ENCODE measurements at places on chromosomes 2 and 18.

DNA sequence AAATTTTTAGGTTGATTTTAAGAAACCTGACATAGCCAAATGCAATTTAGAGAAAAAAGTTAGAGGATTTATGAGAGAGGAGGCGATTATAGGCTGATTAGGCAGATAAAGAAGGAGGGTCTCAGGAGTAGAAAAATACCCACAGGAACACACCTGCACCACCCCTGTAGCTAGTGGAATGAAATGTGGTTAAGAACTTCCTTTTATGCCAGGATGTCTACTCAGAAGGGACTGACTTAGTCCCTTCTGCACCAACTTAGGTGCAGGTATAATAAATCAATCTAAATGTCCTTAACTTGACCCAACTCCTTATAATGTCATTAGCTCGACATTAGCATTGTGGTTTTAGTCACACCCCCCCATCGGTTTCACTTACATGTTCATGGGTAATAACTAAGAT is 1274.5 kb upstream of the TMEFF2 start:
- DNase-seq: no peak

DNA sequence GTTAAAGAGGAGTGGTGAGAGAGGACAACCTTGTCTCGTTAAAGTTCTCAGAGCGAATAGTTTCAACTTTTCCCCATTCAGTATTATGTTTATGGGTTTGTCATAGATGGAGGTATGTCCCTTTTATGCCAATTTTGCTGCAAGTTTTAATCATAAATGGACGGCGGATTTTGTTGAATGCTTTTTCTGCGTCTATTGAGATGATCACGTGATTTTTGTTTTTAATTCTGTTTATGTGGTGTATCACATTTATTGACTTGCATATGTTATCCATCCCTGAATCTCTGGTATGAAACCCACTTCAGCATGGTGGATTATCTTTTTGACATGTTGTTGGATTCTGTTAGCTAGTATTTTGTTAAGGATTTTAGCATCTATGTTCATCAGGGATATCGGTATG is 1123.8 kb upstream of the KLHL29 start:
- no peak for DNase-seq

DNA sequence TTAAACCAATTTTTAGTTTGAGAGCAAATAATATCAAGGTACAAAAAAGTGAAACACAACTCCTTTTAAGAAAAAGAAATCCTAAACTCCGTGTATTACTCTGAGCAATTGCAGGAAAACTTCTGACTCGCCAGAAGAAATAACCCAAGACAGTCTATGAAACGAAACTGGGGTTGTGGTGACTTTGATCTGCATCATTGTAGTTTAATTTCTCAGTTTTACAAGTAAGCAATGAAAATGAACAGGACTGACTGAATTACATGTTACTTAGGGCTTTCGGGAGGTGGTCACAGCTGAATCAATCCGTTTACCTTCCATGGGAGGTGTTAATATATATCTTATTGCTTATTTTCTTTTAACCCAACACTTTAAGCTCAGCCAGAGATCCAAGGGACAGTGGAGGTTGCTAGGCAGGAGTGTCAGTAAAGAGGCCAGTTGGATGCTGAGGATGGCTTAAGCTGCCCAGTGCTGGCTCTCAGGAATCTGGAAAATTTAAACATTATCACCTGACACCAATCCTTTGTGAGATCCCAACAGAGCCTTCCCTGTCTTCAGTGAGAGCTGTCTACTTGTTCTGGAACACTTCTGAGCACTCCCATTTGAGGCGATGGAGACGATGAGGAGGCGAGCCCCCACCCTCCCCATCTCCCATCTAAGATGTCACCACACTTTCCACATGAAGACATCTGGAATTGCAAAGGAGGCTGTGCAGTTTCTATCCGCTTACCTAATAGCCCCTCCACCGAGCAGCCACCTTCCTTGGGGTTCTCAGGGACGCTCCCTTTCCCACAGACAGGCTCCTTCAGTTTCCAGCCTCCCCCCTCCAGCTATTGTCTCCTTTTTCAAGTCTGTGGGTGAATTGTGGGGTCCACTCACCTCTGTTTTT is 3.6 kb upstream of the RAB31 start:
- no peak for DNase-seq

DNA sequence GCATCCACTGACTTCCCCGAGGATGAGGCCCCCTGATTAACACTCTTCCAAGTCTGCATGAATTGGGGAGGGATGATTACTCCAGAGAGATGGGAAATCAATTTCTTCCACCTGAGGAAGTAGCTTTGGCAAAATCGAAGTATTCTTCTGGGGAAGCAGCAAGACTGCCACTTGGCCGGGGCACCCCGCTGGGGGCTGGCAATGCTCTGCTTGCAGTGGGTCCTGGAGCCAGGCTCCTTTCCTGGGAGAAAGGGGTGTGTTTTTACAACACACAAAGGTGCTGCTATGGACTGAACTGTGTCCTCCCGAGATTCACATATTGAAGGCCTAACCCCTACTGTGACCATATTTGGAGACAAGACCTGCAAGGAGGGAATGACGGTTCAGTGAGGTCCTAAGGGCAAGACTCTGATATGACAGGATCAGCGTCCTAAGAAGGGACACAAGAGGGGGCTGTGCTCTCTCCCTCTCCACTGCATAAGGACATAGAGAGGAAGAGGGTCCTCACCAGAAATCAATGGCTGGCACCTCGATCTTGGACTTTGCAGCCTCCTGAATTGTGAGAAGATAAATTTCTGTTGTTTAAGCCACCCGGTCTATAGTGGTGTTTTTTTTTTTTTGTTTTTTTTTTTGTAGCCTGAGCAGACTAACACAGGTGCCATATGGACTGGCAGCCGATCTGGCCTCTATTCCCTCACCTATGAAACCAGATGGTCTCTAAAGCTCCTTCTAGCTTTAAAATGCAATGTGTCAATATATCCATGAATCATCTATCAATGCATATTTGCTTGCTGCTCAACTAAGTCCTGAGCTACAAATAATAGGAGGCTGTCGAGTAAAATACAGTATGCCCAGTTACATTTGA is 3.6 kb upstream of the SMARCAL1 start:
- DNase-seq: no peak

- DNase-seq: no peak
Observed at GRCh38 chr2:39455826-39456225, 18.7 kb upstream of the MAP4K3 start.

DNA sequence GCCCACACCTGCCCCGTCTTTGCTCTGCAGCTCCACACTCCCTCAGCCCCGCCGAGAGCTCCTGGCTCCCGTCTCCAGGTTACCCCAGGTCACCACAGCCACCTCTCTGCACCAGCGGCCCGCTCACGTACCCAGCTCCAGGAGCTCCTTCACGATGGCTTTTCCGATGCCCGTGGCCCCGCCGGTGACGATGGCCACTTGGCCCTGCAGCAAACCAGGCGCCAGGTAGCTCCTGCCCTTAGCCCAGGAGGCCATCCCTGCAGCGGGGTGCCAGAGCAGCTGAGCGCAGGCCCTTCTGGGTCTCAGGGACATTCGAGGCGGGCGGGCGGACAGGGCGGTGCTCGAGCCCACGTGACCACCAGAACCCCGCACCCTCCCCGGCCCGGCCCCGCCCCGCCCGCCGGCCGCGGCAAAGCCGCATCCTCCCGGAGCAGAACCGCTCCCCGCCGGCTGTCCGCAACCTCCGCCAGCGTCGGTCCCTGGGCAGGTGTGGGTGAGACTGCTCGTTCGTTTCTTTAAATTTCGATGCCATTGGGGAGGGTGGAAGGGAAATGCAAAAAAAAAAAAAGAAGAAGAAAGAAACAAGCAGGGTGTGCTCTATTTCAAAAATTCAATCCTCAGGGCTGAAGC is at the start of the genes PECR and TMEM169:
PECR (minus strand) TSS at position 323 of the 630 bp plus-strand sequence; CDS start at position 255, 68 bp downstream.
TMEM169 (plus strand) TSS at position 433 of the 630 bp plus-strand sequence. CDS start 14,045 bp downstream, outside the sequence.
- DNase-seq: no peak

GRCh38 chr2:136131961-136132824 is 14.2 kb upstream of the CXCR4 start:
- DNase-seq: no peak

DNA sequence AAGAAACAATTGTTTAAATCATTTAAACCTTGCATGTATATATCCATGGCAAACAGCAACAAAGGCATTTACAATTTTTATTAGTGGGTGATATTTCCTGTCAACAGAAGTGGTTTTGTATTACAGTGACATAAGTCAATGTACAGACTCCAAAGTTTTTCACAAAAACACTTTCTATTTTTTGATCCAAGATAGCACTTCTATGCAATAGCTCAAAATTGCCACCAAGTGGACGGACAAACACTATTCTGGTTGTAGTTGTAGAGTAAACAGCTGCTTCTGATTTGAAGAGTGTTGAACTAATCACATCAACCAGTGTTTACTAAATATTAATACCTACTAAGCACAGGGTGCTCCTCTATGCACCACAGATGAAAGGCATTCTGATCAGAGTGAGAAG is 421.4 kb downstream of the NCKAP5 start:
- no peak for DNase-seq

GRCh38 chr18:49510393-49511115 is 23.5 kb upstream of the C18orf32 start:
- no peak for DNase-seq

DNA sequence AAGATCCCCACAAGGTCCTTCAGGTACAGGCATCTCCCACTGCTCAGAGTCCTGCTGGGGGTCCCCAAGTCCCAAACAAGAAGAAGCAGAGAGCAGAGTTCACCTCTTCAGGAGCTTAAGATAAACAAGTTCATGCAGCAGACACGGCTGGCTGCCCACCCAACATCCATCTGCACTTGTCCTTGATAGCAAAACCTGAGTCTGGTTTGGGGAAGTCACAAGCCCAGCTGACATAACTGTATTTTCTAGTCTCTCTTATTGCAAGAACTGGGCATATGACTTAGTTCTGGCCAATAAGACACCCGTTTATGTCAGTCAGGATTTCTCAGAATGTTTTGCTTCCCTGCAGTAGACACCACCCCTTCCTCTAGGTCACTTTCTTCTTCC is 31.8 kb downstream of the AFF3 start:
- no peak for DNase-seq

DNA sequence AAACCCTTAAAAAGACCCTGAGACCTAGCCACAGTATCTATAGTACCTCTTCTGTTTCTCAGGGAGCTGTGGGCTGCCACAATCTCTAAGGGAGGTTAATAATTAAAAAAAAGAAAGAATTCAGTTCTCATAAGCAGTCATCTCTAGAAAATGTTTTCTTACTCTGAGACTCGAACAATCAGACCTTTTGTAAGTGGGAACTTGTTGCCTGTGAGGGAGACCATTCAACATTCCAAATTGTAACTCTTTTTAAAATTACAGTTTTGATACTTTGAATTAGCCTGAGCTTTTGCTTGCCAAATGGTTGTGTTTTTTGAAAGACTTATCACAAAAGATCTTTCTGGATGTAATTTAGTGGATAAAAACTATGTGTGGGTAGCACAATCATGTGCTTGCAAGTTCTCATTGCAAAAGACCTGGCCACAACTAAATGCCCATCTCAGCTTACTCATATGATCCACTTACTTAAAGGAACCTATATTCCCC is 33.3 kb downstream of the IL1R2 start:
- no peak for DNase-seq

DNA sequence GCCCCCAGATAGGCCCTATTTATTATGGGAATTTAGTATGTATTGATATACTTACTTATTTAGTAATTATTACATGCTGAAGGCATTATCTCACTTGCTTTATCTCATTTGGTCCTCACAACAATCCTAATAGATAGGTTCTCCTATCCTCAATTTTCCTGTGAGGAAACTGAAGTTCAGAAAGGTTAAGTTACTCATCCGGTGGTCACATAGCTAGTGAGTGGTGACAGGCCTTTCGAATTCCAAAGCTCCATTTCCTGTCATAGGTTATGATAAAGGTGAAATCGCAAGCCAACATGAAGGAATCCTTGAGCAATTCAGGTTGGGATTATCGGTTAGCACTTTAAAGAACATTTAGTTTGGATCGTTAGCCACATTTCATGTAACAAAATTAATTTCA is 33.3 kb downstream of the NAB1 start:
- DNase-seq: no peak

DNA sequence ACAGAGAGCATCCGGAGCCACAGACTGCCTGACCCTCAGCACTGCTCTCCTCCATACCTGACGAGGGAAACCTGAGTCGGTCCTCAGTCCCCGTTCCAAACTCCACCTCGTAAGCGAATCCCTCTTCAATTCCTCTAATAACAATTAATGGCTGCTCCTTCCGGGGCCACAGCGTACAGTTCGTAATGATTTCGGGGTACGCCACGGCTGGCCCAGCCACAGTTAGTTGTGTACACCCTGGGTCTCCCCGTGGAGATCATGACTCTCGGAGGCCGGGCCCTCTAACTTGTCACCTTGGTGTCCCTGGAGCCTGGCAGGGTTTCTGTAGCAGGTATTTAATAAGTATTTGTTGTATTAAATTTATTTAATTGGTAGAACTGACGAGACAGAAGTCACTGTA is 121.5 kb downstream of the EIPR1 start:
- DNase-seq: no peak

DNA sequence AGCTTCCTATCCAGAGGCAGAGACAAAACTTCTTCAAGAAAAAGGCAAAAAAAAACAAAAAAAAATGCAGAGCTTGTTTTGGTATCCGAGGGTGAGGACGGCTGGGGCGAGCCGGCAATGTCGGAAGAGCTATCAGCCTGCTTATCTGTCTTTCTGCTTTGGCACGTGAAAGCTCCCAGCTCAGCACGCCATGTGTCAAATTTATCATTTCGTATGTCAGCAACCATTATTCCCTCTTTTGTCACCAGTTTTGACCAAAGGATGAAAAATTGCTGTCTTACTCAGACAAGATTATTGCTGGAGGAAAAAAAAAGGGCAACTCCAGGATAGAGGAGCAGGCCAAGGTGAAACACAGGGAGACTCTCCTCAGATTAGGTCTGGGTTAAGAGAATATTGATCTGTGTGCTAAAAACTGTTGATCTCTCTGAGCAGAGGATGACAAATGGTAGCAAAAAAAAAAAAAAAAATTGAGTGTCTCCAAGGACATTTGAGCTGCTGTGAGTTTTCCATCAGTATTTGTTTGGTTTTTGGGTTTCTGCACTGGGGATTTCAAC is 532.0 kb upstream of the POU3F3 start:
- no peak for DNase-seq

GRCh38 chr2:205367331-205367935 is 314.9 kb upstream of the NRP2 start:
- DNase-seq: no peak

- DNase-seq: no peak
Observed at GRCh38 chr2:168784993-168785392, 17.4 kb upstream of the NOSTRIN start.

DNA sequence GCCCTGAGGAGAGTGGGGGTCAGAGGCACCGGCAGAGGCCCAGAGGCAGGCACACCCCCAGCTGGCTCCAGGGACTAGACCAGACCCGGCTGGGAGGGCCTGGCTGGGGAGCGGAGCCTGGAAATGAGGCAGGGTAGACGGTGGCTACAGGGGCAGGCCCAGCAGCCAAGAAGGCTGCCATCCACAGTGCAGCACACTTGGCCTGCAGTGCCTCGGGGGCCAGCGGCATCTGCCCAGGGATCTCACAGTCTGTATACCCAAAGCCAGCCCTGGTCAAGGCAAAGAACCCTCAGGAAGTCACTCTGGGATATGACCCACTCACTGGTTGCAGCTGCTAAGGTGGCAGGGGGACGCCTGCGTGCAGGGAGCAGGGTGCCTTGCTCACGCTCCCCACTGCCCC is 17.8 kb downstream of the PER2 start:
- DNase-seq: no peak
